ENCODE measurements at places on chromosomes 7 and 10.

- DNase-seq, result no peak
Observed at GRCh38 chr7:10685040-10685439, 288.6 kb upstream of the PHF14 start.

GRCh38 chr10:78543749-78544362 lies 510.2 kb downstream of the RPS24 start:
- no peak for DNase-seq

DNA sequence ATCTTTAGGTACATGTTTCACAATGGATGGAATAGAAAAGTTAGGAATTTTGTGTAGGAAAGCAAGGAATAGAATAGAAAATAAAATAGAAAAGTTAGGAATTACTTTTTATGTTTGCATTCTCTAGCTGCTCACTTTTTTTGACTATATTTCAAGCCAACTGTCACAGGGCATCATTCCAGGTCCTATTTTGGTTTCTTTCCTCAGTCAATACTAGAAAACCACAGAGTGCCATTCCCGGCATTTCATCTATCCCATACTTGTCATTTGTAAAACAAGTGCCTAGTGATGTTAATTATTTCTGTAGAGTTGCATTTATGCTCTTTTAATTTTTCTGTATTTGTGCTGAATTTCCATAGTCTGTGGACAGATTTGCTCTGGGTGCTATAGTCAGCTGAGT lies 66.2 kb downstream of the SDK1 start:
- DNase-seq, result no peak

DNA sequence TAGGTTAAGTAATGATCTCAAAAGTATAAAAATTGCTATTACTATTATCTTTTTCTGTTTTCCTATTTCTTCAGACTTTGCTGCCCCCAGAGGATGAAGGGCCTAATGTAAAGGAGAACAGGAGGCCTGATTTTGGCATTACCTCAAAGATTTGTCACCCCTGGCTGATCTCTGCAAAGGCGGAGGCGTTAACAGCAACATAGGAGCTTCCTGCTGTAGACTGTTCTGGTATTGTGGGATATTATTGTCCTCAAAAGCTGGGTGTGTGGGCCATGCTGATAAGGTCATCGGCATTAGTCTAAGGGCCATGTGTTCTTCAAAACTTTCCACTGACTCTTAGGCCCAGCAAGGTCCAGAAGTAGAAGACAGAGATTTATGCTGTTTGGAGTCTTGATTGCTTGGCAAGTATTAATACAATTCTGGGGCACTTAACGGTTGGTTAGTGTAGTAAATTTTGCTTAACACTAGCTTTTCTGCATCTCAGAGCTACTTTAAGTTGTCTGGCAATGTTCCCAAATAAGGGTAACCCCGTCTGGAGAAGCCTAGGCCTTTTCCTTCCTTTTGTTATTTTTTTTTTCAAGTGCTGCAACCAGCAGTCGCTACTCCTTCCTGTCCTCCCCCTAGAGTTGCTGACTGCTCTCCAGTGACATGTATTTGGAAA lies 14.0 kb upstream of the ENTPD1 start:
- no peak for DNase-seq

DNA sequence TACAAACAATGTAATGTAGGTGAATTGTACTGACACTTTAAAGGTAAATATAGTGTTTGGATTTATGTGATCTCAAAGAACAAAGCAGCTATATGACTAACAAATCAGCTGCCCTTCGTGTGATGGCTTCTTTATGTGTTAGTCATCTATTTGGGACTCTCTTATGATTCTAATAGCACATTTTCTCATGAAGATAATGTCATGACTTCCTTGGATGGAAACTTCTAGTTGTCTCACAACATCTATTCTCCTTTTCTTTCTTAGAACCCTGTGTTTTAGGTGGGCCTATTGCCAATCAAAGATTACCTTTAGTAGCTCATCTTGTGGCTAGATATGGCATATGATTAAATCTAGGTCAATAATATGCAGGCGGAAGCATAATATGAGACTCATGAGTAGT lies 45.0 kb downstream of the TMEM106B start:
- no peak for DNase-seq

- no peak for DNase-seq
Observed at GRCh38 chr10:106785528-106785927, 379.0 kb downstream of the SORCS1 start.

DNA sequence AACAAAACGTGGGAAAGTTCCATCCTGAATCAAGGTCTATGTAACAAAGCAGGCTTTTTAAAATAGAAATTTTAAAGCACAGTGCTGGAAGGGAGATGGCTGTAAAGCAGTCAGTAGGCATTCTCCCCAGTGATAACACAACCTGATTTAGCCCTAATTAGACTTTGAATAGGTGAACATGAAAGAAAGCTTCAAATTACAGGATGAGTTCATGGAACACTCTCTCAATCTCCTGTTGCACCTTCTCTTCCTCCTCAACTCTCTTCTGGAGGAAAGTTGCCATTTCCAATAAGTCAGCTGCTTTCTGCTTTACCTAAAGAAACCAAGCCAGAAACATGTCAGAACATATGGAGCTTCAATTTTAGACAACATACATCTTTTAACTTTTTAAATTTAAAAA lies 20.1 kb downstream of the SFR1 start:
- no peak for DNase-seq
